Effector memory CD8-positive, alpha-beta T cell (primary cell): ENCODE measurements at places on chromosomes 7 and 10.

GRCh38 chr7:69526570-69526969, 71.7 kb upstream of the AUTS2 start:
- no peak for DNase-seq

DNA sequence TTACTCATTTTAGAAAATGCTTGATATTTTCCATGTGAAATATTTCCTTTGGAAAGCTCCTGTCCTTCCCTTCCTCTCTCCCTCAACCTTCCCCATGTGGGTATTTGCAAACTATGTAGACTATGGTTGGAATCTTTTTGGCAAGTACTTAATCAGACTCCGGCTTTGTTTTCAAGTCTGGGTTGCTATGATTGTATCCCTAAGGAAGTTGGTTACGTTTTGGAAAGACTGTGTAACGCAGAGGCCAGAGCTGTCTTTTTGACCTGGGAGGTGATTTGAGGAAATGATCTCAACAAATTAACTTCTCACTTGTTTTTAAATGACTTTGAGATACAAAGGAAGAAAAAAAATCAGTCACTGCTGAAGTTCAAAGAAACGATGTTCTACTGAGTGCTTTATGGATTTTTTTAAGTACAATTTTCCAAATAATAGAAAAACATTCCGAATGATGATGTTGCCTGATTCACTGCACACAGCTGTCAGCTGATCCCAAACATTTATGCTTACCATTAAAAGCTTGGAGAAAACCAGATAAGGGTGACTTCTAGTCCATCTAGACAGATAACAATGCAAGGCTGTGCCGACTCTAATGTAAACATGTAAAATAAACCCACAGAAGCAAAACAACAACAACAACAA, 145.5 kb upstream of the CELF2 start:
- no peak for DNase-seq

DNA sequence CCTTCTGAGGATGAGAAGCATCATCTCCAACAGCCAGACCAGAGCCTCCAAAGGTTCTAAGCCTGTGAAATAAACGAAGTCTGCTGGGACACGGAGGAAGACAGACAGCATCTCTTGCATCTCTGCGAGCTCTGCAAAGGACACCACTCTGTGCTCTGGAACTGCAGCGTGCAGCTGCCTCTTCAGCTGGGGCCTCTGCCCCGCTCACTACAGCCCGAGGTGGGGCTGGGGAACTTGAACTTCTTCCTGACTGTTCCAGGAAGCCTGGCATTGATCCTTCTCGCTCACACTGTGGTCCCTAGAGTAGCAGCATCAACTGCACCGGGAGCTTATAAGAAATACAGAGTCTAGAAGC, 163.3 kb downstream of the USP6NL start:
- no peak for DNase-seq

DNA sequence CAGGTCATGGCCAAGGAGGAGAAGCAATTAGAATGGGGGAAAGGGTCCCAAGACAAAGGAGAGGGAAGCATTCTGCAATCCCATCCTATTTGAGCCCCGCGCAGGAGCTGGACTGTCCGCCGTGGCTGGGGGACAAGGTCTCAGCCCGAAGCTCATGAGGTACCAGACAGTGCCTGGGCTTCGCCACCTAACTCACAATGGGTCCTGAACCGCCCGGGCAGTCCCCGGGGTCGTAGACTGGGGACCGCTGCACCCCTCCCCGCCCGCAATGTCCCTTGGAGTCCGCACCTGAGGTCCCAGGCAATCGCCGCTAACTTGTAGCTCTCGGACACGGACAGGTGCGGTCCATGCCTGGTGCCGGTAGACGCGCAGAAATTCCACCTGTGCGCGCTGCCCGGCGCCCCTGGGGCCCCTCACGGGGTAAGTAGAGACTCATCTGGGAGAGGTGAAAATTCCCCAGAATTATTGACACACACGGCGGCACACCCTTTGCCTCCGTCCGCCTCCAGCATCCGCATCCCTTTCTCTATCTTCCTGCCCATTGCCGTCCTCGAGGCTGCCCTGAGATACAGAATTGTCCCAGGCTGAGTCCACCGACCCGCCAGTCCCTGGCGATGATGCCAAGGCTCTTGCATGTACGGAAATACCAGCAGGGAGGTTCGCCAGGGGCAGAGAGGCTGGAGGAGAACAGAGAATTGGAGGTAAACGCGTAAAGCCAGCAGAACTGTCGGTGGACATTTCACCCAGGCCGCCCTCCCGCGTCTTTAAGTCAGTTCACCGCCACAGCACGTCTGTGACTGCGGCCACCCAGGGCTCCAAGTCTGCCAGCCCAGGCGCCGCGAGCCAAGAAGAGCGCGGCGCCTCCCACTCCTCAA, 1.8 kb downstream of the CHRM2 start:
- no peak for DNase-seq
